GM23338 (cell line): ENCODE measurements at places on chromosomes 6 and 20. TPM values are rescaled to one million over a fixed set of nuclear protein-coding genes. Genes with fewer than 3 reads are reported as not detected.
A peak's percentile ranks its signal among the peaks of the same experiment; 100 is the strongest.

GRCh38 chr6:169803271-169803811 lies 51.9 kb downstream of the ERMARD start:
- DNase-seq = no peak
- no peak overlapping the region for H3K27ac ChIP-seq
- no peak overlapping the region for H3K4me3 ChIP-seq
- no peaks in the 10 kb centered on the region for H3K36me3 ChIP-seq
- H3K4me1 ChIP-seq = no peaks in the 10 kb centered on the region

Gene ATP6V1G2
- total RNA-seq = 1.6 and 2.4 TPM in 2 replicates

DNA sequence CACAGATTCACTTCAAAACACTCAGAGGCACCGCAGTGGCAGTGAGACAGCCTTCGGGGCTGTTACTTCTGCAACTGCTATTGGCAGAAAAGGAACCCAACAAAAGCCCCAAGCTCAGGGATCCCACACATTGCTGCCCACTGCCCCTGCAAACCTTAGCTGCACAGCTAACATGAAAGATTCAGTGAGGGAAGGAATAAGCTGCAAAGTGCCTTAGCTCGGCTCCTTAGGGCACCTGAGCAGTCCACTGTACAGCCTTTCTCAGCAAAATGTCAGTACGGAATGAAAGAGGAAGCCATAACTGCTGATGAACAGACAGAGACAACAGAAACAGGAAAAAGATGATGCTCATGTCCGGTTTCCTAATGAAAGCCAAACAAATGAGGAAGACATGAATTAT lies 179.7 kb upstream of the SHLD1 start:
- H3K4me1 ChIP-seq = no peaks in the 10 kb centered on the region; the same call in 1 of the 2 replicates
- DNase-seq = no peak
- H3K4me3 ChIP-seq = no peak overlapping the region

Gene TREML2
- 0.07 TPM in 1 of 2 replicates, not detected in the other for total RNA-seq

GRCh38 chr6:151914484-151914883 lies 107.0 kb downstream of the ESR1 start:
- peak; percentile 8 for DNase-seq
- H3K4me3 ChIP-seq = no peak overlapping the region
- H3K27ac ChIP-seq = no peak overlapping the region

Gene NKX2-4
- 0.35 and 2.1 TPM in 2 replicates for total RNA-seq

Gene BMP7
- 16.6 and 22.8 TPM in 2 replicates for total RNA-seq

- no peak overlapping the region for H3K4me3 ChIP-seq
- no peak overlapping the region for H3K27ac ChIP-seq
- H3K27me3 ChIP-seq = no peaks in the 10 kb centered on the region
- DNase-seq = no peak
- H3K4me1 ChIP-seq = no peaks in the 10 kb centered on the region
Observed at GRCh38 chr20:19937218-19937617, 79.9 kb upstream of the NAA20 start.

GRCh38 chr6:150857062-150857944 lies 8.2 kb upstream of the MTHFD1L start:
- H3K4me1 ChIP-seq = no peaks in the 10 kb centered on the region; the same call in none of the 2 replicates
- no peaks in the 10 kb centered on the region for H3K27me3 ChIP-seq
- DNase-seq = no peak
- no peaks in the 10 kb centered on the region for H3K36me3 ChIP-seq

GRCh38 chr20:52313341-52313963 lies 121.9 kb upstream of the ZFP64 start:
- peaks cover 33% of the 10 kb centered on the region for H3K4me1 ChIP-seq
- H3K36me3 ChIP-seq = no peaks in the 10 kb centered on the region
- peaks cover 14% of the 10 kb centered on the region for H3K27me3 ChIP-seq
- DNase-seq = peak; percentile 79

GRCh38 chr6:116087437-116088027 lies 13.1 kb upstream of the NT5DC1 start:
- H3K4me3 ChIP-seq = no peak overlapping the region
- H3K4me1 ChIP-seq = 0 out of 2 replicates have a peak, but pooled peaks cover 1% of the 10 kb centered on the region
- H3K27me3 ChIP-seq = no peaks in the 10 kb centered on the region
- no peaks in the 10 kb centered on the region for H3K36me3 ChIP-seq

DNA sequence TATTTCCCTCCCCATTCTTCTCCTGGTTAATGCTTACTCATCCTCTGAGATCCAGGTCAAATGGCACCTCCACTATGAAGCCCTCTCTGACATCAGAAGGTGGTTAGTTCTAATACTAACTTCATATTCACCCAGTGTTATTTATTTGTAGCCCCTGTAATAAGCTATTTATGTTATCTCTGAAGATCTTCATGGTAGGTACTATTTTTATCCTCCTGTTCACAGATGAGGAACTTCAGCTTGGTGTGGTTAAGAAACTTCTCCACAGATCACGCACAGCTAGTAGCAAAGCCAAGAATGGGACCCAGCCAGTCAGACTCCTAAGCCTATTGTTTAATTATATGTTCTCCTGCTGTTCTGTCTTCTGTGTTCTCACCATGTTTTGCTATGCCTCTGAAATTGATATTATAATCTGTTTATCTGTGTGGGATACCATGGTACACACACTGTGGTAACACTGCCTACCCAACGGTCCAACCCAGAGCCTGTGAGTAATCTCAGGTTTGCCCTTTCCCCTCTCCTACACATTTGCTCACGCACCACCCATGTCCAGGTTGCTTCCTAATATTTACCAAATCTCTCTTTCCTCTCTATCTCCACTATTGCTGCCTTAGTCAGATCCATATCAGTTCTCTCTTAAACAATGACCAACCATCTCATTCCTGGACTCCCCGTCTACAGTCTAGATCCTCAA lies 98.4 kb downstream of the IPCEF1 start:
- H3K4me3 ChIP-seq = no peak overlapping the region
- no peaks in the 10 kb centered on the region for H3K4me1 ChIP-seq
- no peak for DNase-seq
- no peak overlapping the region for H3K27ac ChIP-seq

DNA sequence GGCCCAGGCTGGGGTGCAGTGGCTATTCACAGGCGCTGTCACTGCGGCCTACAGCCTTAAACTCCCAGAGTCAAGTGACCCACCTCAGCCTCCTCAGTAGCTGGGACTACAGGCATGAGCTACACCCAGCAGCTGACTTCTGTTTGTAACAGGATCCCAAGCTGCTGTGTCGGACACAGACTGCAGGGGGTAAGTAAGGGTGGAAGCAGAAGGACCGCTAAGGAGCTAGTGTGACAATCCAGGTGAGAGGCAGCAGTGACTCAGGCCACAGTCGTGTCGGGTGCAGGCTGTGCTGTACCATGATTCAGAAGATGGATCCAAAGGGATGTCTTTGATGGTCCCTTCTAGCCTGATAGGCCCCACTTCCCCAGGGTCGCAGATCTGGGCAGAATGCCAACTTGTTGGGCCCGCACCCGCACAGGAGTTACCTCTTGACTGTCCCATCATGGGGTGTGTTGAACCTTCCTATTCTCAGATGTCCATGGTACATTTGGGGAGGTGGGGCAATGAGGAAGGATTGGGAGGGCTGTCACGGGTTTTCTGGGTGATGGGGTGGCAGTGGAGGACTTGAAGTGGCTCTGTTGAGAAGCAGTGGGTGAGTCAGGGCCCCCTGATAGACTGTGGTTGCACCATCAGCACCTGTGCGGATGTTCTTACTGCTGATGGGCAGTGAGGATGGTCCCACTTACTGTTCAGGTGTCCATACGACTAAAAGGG lies 25.3 kb downstream of the AAR2 start:
- H3K27me3 ChIP-seq = no peaks in the 10 kb centered on the region
- H3K4me1 ChIP-seq = peaks cover 7% of the 10 kb centered on the region; the same call in 1 of the 2 replicates
- DNase-seq = no peak
- H3K36me3 ChIP-seq = no peaks in the 10 kb centered on the region
- H3K27ac ChIP-seq = no peak overlapping the region

DNA sequence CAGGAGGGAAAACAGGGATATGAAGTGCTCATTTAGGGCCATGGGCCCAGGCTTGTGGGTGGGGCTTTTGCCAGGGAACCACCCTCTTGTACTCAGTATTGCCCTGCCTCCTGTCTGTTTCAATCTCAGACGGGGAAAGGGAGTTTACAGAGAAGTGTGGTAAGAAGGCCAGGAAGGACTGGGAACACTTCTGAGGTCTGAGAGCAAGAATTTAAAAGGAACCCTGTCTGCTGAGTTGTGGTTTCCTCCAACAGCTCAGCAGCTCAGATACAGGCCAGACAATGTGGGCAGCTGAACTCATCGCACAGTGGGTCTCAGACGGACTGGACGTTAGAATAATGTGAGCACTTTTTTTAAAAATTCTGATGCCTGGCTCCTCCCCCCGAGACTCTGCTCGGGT lies 354.1 kb upstream of the ARID1B start:
- no peak overlapping the region for H3K27ac ChIP-seq
- no peak for DNase-seq
- no peaks in the 10 kb centered on the region for H3K36me3 ChIP-seq
- H3K4me1 ChIP-seq = no peaks in the 10 kb centered on the region
- no peak overlapping the region for H3K4me3 ChIP-seq
